ENCODE measurements at places on chromosomes 16 and 17.

GRCh38 chr16:70726892-70727361 lies 41.1 kb upstream of the MTSS2 start:
- peak; percentile 64 for DNase-seq

DNA sequence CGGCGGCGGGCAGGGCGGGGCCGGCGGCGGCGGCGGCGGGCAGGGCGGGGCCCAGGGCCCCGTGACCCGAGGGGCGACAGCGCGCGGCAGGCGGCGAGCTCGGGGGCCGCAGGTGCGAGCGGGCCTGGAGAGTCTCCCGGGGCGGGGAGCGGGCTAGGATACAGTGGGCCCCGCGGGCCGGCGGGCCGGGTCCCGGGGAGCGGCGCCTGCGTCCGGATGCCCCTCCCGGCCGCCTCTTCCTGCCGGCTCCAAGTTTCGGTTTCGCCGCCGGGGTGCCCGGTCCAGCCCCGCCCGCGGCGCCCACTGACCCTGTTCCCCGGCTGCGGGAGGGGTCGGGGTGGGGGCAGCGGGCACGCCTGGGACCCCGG lies at the start of gene RNF213:
RNF213 (plus strand) TSS at position 62 of the 368 bp plus-strand sequence. CDS start 2,830 bp downstream, outside the sequence.
- DNase-seq, result peak; percentile 68

GRCh38 chr16:68985855-68986254 lies 119.6 kb upstream of the HAS3 start:
- no peak for DNase-seq

DNA sequence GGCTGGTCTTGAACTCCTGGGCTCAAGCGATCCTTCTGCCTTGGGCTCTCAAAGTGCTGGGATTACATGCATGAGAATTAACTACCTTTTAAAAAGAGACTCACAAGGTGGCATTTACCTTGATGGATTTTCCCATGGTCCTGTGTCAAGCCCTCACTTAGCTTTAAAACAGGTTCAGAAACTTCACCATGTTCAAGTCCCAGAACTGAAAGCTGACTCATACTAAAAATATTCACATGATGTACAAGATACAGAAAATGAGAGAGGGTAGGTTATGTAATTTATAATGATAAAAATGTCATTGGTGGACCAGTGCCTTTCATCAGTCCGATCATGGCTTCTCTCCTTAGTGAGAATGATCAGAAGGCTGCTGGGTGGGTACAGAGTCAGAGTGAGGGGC lies 4.3 kb upstream of the AKAP1 start:
- no peak for DNase-seq

DNA sequence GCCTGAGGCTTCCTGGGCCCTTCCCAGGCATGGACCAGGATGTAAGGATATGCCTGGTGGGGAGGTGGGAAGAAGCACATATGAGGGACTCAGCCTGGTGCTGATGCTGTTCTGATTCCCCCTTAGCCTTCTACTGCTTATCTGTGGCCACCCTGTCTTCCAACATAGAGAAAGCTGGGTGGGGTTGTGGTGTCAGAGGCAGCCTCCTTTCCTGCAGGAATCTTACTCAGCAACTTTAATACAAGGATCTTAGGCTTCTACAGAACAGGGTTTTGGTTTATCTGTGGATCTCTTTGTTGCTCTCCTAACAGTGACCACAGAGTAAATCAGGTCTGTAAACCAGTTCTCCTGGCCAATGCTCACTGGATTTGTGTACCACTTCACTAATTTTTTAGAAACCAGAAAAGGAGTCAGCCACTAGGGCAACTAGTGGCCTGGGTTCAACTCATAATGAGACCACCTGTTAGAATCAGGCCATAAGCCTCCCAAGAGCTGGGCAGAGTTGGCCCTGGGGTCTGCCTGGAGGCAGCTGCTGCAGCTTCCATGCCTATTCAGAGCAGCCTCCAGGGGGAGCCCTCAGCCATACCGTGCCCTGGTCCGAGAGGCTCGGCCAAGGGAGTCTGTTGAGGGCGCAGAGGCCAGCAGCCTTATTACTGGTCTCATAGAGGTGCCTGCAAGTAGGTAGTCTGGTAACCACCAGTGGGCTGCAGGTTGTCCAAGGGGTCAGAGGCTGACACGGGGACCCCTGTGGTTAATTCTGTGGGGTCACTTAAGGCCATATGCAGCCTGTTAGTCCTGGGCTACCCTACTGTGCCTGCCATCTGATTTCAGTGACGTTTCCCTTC lies 7.1 kb downstream of the HAS3 start:
- no peak for DNase-seq

DNA sequence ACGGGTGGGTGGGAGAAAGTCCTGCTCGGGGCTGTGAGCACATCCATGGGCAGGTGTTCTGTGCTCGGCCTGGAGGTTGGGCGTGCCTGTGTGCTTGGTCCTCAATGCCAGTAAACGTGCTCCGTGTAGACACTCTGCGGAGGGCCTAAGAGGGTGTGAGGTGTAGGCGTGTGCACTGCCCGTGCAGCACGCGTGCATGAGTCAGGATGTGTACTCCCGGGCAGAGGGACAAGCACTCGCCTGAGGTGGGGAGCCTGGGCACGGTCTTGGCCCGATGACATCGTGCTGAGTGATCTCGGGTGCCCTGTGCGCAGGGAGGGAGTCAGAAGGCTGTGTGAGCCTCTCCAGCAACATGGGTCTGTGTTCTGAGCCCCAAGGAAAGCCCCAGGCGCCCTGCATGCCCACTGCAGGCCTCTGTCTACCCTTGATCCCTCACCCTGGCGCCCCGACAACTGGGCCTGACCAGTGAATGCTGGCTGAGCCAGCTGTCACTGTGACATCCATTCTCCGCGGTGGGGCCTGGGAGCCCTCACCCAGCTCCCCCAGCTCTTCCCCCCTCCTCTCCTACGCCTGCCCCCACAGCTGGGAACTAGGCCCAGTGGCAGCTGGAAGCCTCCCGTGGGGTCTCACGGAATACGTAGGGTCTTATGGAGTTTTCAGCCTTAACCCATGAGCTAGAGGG lies 23.5 kb upstream of the NXPH3 start:
- no peak for DNase-seq

GRCh38 chr17:32909787-32910369 lies 18.1 kb upstream of the TMEM98 start:
- DNase-seq, result peak; percentile 66

DNA sequence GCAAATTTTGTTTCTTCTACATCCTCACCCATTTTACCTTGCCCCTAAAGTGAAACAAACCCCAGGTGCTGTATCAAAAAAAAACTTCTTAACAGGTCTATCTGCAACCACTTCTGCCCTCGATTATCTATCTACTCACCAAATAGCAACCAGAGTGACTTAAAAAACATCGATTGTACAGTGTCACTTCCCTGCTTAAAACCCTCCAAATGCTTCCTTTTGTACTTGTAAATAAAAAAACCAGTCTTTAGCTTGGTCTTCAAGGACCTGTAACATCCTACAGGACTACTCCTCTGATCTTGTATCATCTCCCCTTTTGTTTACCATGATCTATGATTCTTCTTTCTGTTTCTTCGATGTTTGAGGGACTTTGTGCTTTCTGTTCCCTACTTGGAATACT lies 82.7 kb upstream of the CORO6 start:
- DNase-seq, result no peak

DNA sequence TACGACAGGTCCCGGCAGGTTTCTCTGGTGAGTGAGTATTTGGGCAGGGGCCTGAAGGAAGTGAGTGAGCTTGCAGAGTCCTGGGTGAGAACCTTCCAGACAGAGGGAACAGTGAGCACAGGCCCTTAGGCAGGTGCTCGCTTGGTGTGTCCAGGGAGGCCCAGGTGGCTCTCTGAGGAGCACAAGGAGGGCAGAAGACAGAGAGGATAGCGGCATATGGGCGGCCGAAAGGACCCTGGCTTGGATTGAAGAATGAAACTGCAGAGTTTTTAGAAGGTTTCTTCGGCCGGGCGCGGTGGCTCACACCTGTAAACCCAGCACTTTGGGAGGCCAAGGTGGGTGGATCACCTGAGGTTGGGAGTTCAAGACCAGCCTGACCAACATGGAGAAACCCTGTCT lies 6.7 kb downstream of the DRG2 start:
- no peak for DNase-seq

DNA sequence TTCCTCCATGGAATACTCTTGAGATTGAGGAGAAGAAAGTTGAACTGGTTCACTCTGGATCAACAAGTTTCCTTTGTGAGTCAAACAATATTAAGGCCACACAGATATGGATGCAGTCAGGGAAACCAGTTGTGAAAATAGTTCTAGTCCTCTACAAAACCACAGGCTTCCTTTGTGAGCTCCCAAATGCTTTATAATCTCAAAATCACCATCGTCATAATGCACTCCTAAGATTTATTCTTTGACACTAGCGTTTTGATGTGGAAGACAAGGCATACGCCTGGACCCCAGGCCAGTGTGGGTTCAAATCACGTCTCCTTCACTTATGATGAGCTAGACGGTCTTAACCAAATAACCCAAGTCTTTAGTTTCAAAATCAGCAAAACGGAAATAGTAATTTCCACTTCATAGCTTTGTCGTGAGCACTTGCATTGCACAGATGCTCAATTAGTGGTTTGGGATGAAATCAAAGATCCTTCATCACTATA lies 142.6 kb downstream of the STX8 start:
- DNase-seq, result no peak

GRCh38 chr17:64418506-64419339 lies 28.1 kb upstream of the PECAM1 start:
- no peak for DNase-seq

DNA sequence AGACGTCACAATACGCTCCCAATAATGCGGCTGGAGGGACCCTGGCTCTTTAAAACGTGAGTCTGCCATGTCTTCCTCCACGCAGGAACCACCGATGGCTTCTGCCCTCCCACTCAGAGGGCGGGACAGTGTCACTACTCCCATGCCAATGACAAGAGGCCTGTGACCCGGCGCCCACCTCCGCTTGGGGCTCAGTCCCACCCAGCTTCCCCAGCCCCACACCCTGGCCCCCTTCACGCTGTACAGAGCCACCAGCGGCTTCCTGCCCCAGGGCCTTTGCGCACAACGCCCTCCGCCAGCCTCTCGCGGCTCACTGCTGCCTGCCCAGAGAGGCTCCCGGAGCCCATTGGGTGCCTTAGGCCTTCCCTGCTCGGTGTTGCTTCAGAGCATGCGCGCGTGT lies 29.5 kb upstream of the ZNF469 start:
- DNase-seq, result peak; percentile 14

- no peak for DNase-seq
These were observed 2.3 kb downstream of the SLC5A11 start for GRCh38 chr16:24848065-24848464.

GRCh38 chr17:18919963-18920362 lies 32.0 kb upstream of the SLC5A10 start:
- DNase-seq, result no peak

- DNase-seq, result no peak
These were observed 44.3 kb upstream of the SMURF2 start for GRCh38 chr17:64706224-64707049.

- no peak for DNase-seq
These were observed 1.5 kb upstream of the ALDH3A2 start for GRCh38 chr17:19646788-19647696.

- no peak for DNase-seq
These were observed 23.7 kb downstream of the OR1D5 start for GRCh38 chr17:3039736-3040135.

DNA sequence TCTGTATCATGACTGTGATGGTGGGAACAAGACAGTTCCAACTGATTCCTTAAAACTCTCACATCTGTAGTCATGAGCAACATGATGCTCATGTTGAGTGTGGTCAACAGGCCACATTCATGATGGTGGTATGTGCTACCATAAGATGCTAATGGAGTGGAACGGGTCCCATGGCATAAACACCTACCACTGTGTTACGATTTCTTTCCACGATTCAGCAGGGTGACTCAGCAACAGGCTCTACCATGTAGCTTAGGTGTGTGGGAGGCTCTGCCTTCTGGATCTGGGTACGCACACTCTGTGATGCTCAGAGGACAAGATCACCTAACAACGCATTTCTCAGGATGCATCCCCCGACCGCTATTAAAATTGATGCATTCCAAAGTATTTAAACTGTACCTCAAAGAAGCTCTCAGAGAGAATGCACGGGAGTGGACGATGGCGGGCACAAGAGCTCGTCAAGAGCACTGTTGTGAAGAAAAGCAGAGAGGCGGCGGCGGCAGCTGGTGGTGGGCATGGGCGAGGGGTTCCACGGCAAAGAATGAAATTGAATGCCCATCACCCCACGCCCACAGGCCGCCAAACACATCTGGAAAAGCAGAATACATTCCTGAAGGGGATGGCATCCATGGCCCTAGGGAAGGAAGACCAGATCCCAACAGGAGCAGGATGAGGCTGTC lies 133.3 kb downstream of the ZNF778 start:
- no peak for DNase-seq

GRCh38 chr17:49548051-49548505 lies 27.6 kb upstream of the NXPH3 start:
- no peak for DNase-seq

DNA sequence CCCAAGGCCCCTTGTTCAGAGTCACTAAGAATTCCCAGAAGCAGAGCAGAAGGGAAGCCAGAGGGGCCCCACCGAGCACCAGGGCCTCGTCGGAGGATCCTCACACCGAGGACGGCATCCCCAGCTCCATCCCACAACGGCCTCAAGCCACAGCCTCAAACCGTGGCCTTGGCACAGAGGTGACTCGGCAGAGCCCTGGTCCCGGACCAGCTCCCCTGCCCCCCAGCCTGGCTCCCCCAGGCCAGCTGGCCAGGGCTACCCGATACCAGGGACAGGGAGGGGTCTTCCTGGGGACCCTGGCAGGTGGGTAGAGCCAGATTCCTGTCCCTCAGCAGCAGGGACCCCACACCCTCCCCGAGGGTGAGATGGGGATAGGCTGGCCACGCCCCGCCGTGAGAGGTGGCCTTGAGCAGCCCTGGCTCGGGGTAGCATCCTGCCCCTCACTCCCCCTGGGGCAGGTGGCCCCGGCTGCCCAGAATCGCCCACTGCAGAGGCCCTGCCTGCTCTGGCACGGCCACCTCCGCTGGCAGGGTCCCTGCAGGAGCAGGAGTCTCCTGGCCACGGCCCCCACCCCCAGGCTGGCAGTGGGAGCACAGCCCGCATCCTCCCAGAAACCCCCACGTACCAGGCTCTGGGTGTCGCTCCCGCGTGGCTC lies 5.6 kb upstream of the PVALEF start:
- no peak for DNase-seq

DNA sequence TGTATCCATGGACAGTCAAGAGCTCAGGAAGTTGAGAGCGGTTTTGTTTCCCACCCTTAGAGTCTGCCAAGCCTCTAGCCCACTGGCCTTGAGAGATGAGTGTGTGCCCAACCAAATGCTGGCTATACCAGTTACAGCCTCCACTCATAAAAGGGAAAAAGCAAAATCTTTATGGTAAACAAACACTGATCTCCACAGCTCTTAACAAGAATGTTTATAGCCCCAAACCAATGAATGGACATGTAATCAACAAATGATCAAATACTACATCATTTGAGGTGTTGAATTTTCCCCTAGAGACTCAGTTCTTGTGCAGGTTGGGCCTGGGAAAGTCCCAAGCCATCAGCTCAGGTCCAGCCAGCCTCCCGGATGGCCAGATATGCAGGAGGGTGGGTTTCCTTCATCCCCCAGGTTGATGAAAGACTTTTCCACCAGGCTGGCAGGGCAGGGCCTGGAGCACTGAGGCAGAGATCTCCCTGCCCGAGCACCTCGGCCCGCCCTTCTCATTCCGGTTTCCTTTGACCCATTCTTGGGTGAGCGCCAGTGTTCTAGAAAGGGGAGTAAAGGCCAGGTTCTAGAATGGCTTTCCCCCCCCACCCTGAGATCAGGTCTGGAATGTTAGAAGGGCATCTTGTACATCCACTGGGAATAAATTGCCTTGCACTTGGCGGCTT lies 3.9 kb upstream of the EFTUD2 start:
- no peak for DNase-seq

- no peak for DNase-seq
These were observed 91.4 kb upstream of the CCL2 start for GRCh38 chr17:34163646-34164045.

Data from ovary (tissue), 10 donors.